ENCODE measurements at places on chromosomes 6 and 20. TPM values are rescaled to one million over a fixed set of nuclear protein-coding genes. Genes with fewer than 3 reads are reported as not detected.

DNA sequence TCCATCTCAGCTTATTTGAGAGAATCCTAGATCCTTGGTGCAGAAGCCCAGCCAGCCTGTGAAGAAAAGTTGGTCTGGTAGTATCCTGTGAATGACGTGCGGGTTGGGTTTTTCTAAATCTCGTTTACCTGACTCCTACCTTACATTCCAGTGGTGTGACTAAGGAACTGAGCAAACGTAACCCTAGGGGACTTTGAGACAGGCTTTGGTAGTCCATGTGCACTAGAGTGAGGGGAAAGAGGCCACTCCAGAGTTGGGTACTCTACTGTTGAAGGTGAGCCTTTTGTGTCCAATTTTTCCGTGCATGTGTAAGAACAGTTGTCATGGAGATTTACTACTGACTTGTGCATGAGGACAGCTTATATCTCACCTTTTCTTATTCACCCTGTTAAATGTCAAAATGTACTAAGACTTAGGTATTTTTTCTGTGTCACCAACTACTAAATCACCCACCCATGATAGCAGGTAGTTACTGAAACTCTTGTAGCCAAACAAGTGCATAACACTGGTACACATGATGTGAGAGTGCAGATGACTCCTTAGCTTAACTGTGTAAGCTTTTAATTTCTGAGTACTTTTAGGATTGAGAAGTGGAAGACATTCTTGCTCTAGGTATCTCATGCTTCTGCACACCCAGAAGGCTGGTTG, 26.3 kb upstream of the PLCG1 start:
- no peak for ATAC-seq

DNA sequence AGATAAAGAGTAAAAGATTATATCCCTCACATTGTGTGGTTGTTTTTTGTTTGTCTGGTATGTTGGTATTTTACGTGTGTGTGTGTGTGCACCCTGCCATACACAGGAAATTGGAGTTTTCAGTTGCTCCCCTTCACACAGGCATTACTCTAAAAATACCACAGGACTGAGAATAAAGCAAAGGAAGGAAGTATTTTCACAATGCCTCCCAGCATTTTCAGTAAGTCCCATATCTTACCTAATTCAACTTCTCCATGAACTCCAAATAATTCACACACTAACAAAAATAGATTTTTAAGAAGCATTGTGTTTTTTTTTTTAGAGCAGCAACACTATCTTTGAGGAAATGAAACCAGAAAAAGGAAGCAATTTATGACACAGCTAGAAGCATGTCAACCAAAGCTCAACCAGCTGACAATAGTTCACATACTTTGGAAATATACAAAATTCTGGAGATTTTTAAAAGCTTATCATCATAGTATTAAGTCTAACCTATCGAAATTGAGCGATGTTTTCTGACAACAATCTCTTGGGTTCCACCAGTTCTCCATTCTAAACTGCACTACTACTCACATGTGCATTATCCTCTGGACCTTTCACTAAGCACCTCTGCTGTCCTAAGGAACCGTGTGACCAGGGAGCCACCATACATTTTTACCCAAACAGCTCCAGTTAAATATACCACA, 2.1 kb downstream of the UBE2J1 start:
- ATAC-seq: no peak

- no peak for ATAC-seq
These were observed 169.0 kb upstream of the PRDM1 start for GRCh38 chr6:105917038-105917695.

DNA sequence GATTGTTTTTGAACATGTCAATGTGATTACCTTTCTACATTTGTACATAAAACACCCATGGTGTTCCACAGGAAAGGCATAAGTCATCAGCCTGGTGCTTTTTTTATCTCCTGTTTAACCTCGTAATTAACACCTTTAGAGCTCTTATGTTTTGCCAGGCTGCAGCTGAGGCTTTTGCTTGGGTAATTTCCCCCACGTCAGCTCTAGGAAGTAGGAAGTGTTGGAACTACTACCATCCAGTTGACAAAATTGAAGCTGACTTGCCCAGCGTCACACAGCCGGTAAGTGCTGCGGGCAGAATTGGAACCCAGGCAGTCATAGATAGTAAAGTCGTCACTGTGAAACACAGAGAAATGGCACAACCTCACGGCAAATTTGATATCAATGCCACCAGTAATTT, 86.6 kb upstream of the BMP2 start:
- no peak for ATAC-seq

Gene PRRT1
- total RNA-seq: 0.92 TPM

Gene FAM209A
- 0.11 TPM for total RNA-seq

GRCh38 chr20:33666293-33667244, at the start of gene ACTL10:
TSS of gene ACTL10 (plus strand) at chr20:33666943. CDS start at chr20:33667498, 555 bp downstream.
- peak; percentile 76 for ATAC-seq

Gene TRIM40
- not detected for total RNA-seq

DNA sequence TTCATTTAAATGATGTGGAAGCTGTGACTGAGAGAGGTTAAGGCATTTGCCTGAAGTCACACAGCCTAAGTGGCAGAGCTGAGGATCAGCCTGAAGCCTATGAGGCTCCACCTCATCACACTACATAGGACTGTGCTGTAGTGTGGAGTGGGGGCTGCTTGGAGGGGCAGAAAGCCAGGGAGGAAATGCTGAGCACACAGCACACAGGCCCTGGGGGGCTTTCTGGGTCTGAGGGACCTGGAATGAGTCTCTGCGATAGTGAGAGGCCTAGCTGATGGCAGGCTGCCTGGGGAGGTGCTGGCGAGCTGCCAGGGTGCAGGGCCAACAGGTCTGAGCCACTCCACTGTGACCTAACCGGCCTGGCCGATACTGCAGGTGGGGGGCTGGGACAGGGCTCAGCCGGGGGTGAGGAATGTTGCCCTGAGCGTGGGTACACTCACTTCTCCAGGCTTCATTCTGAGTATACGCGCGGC, 2.2 kb upstream of the ARHGAP40 start:
- ATAC-seq: peak; percentile 60

- peak; percentile 91 for ATAC-seq
These were observed 646.0 kb upstream of the MARCKS start for GRCh38 chr6:113211170-113211569.

Gene APCDD1L
- total RNA-seq: 0.11 TPM

GRCh38 chr6:53436526-53437303, 88.0 kb upstream of the ELOVL5 start:
- peak; percentile 7 for ATAC-seq

Gene BPIFB2
- not detected for total RNA-seq

Gene SCRT2
- total RNA-seq: 0.66 TPM

Gene MTFR2
- 3.5 TPM for total RNA-seq

DNA sequence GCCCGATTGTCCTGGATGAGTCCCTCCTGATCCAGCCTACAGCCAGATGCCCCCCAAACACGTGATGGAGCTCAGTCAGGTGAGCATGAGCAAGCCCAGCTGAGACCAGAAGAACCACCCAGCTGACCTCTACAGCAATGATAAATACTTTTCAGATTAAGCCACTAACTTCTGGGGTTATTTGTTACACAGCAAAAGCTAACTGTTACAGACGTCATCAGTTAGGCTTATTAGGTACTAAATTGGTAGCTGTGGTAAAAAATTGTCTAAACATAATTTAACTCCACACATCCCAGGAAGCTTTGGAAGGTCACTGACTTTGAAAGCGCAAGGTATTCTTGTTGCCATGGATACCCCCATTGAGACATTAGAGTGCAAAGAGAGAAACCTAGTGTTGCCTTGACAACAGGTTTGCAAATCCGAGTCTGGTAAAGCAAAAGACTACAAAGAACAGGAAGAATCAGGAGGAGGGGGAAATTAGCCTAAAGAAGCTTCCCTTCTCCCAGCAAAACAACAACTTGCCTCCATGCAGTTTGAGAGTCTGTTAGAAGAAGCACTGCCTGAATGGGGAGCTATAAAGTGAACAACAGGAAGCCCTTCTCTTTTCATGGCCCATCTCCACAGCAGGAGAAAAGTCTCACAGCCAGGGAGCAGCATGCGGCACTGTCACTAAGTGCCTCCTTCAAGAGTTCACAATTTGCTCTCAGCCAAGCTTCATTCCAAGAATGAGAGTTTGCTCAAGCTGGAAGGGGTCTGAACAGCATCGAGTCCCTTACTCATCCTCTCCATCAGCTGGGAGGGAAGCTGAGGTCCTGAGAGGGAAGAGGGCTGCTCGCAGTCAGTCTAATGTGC, 41.7 kb upstream of the ZNF831 start:
- ATAC-seq: no peak

DNA sequence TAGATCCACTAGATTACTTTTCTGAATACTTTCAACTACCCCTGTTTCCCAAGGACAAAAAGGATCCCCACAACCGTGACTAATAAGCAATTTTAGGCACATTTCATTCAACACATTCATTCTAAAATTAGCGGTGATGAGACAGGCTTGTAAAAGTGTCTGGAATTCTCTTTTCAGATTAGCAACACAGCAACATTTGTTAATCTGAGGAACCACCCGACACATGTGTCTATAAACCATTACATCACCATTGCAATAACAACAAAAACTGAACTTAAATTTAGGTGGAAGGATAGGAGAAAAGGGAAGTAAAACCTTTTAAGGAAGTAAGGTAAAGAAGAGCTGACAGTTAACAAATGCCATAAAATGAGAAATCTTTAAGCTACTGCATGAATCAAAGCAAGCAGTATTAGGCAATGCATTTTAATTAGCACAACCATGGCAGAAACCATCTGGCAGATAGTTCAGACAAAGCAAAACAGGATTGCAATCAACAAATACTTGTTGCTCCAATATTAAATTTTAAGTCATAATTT, 49.1 kb downstream of the MAP3K7 start:
- ATAC-seq: no peak

Gene RNF39
- 0.71 TPM for total RNA-seq

DNA sequence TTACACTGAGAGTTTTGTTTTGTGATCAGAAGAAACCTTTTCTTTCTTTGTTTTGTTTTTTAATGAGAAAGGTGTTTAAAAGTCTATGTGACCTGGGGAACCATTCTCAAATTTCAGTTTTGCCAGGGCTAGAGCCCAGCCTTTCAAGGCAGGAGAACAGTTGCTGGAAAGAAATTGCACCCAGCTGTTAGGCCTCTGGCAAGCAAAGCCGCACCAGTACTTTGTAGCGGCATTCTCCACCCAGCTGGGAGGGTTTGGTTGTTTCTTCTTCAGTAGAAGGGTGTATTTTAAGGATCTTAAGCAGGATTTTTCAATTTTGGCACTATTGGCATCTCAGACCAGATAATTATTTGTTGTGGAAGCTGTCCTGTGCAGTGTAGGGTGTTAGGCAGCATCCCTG, 16.6 kb upstream of the MAPK13 start:
- ATAC-seq: no peak

DNA sequence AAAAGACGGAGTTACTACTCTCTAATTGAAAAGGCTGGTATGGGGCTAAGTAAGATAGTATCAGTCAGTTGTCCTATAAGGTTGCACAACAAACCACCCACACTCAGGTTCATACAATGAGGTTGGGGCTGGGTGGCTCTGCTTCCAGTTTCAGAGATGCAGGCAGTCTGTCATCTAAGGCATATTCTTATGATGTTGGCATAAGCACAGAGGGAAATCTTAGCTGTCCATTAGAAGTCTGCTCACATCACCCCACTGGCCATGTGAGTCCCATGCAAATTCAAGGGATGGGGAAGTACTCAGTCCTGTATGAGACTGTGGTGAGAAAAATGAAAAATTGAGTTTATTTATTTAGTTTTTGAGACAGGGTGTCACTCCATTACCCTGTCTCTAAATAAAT, 118.6 kb downstream of the LAMP5 start:
- ATAC-seq: no peak

Gene TGM3
- total RNA-seq: not detected

Gene ZBP1
- total RNA-seq: 0.09 TPM

- no peak for ATAC-seq
These were observed 326.7 kb upstream of the NOX3 start for GRCh38 chr6:155782320-155782731.

Gene FAM8A1
- total RNA-seq: 32.6 TPM

DNA sequence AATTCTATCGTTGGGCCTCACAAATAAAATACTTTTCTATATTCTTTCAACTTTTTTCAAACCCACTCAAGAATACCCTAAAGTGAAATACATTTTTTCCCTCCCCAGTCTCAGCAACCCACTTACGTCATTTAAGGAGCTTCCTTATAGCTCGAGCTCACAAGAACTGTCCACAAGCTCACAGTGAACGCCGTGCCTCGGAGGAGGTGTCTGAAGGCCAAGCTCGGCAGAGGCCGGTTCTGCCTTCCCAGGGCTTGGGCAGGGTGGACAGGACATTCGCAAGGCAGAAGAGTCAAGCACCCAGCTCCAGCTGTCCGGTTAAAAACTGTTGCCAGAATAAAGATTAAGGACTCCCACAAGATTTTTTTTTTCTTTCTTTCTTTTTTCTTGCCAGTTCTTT, 802.3 kb downstream of the QKI start:
- ATAC-seq: no peak

- peak; percentile 99 for ATAC-seq
These were observed 39.2 kb upstream of the HDDC2 start for GRCh38 chr6:125340991-125341390.

Gene FOXO3
- total RNA-seq: 20.7 TPM

DNA sequence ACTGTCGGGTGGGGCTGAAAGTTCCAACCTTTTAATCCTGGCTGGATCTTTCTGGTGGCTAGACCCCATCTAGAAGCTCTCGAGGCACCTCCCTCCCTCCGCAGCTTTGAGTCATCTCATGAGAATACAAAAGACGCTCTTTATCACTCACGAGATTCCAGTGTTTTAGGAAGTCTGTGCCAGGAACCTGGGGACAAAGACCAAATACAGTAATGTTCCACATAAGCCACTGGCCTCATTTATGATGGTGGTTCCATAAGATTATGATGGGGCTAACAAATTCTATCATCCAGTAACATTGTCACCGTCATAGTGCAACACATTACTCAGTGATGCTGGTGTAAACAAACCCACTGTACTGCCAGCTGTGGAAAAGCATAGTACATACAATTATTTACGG, 48.7 kb downstream of the NCOA7 start:
- no peak for ATAC-seq

GRCh38 chr20:24503352-24503931, 34.0 kb downstream of the SYNDIG1 start:
- no peak for ATAC-seq

- no peak for ATAC-seq
These were observed 852 bp downstream of the SYNGAP1 start for GRCh38 chr6:33420491-33421343.

Gene SOBP
- 8.6 TPM for total RNA-seq

GRCh38 chr20:52895701-52896100, 76.5 kb upstream of the TSHZ2 start:
- no peak for ATAC-seq

GRCh38 chr6:3230900-3231246, 3.4 kb upstream of the TUBB2B start:
- peak; percentile 0 for ATAC-seq

- ATAC-seq: no peak
These were observed 4.6 kb downstream of the EMILIN3 start for GRCh38 chr20:41361757-41362747.

Gene ZNF391
- total RNA-seq: 8.3 TPM

Gene RAET1L
- 0.79 TPM for total RNA-seq

All from motor neuron (in vitro differentiated cells).